Activated naive CD8-positive, alpha-beta T cell treated with anti-CD3 and anti-CD28 coated beads, Interleukin-2, amount 50 U/mL, for 16 hours (primary cell): ENCODE measurements at places on chromosomes 7 and 10.

GRCh38 chr10:48365668-48366067 is 59.2 kb downstream of the MAPK8 start:
- no peak for DNase-seq

DNA sequence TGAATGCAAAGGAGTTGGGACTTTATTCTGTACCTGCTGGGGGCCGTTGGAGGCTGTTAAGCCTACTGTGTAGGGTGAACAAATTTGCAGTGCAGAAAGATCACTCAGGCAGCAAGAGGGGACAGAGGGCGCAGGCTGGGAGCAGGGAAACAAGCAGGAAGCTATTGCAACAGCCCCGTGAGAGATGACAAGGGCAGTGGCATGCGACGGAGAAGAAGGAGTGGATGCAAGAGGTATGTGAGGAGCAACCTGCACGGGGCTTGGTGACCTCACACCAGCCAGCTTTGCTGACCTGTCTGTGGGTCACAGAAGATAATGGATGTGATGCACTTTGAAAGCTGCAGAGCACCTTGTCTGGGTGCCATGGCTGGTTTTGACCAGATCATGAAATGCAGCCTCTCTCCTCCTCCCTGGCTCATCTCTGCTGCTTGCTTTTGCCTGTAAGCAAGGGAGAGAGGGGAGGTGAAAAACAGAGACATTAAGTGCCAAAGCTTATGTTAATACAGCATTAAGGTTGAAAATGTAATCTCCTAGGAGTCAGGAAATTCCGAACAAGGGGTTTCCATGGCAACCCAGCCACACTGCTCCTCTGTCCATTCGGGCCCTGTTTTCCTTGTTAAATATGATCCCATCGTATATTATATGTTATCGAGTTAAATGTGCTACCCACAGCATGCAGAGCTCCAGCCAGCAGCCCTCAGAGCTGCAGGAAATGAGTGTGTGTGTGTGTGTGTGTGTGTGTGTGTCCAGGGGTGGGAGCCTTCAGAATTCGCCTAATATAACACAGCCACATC is 314.3 kb upstream of the ZMIZ1 start:
- no peak for DNase-seq

- no peak for DNase-seq
Observed at GRCh38 chr10:126063353-126063791, 167.0 kb downstream of the FANK1 start.

- no peak for DNase-seq
Observed at GRCh38 chr7:15862781-15863165, 176.3 kb upstream of the MEOX2 start.

GRCh38 chr7:19209166-19209696 is 64.0 kb upstream of the FERD3L start:
- DNase-seq: no peak
